ENCODE measurements at places on chromosomes 2 and 18.

- DNase-seq: no peak
These were observed 153.6 kb downstream of the HRH4 start for GRCh38 chr18:24613896-24614640.

DNA sequence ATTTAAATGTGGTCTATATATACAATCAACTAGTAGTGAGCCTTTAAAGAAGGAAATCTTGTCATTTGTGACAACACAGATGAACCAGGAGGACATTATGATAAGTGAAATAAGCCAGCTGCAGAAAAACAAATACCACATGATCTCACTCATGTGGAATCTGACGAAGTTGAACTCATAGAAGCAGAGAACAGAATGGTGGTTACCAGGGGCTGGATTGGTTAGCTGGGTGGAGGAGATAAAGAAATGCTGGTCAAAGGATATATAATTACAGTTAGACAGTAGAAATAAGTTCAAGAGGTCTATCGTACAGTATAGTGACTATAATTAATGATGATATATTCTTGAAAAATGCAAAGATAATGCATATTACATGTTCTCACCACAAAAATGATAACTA lies 267.9 kb downstream of the FBXO15 start:
- DNase-seq: no peak

GRCh38 chr2:240989451-240990265 lies 8.8 kb upstream of the SNED1 start:
- no peak for DNase-seq

GRCh38 chr2:38125842-38126241 lies 49.9 kb upstream of the CYP1B1 start:
- DNase-seq: no peak

GRCh38 chr2:232920055-232920454 lies 50.0 kb downstream of the SNORC start:
- DNase-seq: no peak

GRCh38 chr2:46229134-46230063 lies 67.8 kb upstream of the EPAS1 start:
- no peak for DNase-seq

DNA sequence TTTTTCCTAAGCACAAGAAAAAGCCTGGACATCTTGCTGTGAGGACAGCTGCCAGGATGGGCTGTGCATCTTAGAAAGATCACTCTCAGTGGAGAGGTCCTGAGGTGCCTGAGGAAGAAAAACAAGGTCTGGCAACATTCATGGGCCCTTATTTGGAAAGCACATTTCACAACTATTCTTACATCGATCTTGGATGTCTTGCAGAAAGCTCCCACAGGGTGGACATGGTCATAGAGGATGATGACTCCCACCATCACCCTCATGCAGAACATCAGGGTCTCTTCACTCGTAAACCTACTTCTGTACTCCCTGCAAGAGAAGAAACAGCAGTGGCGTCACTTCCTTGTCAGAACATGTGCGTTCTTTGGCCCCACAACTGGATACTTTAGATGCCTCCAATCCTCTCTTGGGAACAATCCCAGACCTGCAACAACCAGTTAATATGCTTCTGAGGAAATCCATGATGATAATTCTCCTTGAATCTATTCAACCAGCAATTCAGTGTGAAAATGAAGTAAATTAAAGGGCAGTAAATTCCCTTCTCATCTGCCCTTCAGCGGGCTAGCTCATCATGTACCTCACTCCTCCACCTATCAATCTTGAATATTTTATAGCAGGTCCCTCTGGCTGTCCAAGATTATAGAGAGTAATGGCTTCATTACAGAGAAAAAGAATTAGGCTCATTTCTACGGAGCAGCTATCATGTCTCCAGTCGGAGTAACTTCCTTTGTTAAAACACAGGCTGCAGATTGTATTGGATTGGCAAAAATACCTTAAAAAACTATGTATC lies 106.2 kb downstream of the CYRIA start:
- no peak for DNase-seq

DNA sequence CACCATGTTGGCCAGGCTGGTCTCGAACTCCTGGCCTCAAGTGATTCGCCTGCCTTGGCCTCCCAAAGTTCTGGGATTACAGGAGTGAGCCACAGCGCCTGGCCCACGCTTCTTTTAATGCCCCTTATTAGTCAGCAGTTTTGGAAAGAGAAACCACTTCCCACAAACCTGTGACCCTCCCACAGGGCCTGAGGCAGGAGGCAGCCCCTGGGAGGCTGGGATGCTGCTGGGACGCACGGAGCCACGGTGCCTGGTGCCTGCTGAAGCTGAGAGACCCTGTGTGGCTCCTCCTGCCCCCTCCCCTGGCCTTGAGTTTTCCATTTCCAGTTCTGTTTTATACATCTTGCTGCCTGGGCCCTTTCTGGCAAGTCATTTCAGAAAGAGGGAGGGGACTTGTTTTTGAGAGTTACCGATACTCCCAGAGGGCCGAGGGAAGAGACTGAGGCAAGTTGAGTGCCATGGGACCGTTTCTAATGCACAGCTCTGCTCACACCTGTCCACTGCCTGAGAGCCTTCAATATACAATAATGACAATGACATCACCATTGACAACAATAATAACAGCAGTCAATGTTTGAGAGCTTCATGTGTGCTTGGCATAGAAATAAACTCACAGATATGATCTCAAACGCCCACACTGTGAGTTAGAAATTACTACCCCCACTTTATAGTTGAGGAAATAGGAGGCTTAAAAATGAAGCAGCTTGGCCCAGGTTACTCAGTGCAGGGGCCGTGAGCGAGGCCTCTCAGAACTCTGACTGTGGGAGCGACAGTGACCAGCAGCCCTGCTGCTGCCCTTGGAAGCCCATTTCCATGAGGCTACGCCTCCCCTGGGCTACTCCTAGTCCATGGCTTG lies 78.1 kb upstream of the YWHAQ start:
- DNase-seq: no peak

- no peak for DNase-seq
These were observed 146.3 kb downstream of the MAP2 start for GRCh38 chr2:209570194-209570593.

DNA sequence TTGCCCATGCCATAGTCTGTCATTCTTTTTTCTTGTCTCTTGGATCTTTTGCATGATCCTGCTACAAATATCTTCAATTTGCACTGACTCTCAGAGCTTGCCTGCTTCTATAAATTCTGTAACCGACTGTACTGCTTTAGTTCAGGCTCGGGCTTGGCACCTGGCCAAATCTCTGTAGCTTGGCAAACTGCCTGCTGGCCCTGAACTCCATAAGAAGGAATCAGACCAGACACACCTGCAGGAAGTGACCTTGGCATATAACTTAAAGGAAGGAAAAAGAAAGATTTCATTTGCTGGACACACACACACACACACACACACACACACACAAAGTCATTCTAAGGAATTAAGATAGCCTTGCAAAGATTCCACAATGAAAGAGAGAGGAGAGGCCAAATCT lies 291.2 kb upstream of the DDX18 start:
- DNase-seq: no peak

- DNase-seq: no peak
These were observed 69.4 kb downstream of the CDC42EP3 start for GRCh38 chr2:37602040-37602439.

DNA sequence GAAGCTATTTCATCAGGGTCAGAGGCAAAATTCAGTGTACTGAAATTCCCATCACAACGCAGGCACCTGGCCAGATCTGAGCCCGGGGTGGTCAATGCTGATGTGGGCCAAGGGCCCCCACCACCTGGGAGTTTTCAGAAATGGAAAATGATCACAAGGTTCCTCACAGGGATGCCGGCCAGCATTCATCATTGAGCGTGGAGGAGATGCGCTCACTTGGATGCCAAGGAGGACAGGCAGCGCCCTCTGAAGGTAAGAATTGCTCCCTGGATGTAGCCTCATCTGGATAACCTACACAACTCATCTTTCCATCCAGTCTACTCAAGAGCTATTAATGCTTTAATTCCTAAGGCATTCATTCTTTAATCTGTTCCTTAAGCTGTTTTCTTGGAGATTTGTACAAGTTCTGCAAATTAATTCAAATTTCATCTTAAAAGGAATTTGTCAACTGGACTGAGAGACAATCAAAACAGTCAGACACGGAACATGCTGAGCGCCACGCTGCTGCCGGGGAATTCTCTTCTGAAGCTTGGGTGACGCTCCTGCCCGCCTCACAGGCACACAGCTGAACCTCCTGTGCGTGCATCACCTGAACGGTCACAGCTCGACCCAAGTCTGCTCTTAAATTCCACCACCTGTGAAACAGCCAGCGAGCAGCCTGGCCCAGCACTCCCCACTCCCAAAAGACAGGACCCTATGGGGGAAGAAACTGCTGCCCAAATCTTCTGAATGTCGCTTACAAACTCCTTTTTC lies 206.7 kb downstream of the HDAC4 start:
- DNase-seq: peak; percentile 77

DNA sequence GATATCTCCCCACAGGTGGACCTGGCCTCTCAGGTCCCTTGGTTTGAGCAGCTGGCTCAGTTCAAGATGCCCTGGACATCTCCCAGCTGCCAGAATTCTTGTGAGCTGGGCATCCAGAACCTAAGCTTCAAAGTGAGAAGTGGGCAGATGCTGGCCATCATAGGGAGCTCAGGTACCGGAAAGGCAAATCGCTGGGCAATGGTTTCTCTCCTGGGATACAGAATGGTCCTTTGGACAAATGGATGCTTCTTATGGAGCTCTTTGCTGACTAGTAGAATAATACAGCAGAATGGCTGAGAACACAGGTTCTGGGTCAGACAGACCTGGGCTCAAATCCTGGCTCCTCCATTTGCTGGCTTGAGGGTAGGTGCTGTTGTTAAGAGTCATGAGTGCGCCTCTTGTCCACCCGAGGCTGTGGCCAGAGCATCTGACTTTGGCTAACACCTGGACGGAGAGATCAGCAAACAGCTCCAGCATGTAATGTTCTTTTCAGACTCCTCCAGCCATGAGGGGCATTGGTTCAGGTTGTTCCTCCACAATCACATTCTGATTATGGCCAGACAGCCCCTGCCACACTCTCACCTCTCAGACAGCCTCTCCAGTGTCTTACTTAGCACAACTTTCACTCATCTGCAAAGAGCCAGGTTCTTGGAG lies 7.5 kb downstream of the ABCG8 start:
- DNase-seq: no peak

DNA sequence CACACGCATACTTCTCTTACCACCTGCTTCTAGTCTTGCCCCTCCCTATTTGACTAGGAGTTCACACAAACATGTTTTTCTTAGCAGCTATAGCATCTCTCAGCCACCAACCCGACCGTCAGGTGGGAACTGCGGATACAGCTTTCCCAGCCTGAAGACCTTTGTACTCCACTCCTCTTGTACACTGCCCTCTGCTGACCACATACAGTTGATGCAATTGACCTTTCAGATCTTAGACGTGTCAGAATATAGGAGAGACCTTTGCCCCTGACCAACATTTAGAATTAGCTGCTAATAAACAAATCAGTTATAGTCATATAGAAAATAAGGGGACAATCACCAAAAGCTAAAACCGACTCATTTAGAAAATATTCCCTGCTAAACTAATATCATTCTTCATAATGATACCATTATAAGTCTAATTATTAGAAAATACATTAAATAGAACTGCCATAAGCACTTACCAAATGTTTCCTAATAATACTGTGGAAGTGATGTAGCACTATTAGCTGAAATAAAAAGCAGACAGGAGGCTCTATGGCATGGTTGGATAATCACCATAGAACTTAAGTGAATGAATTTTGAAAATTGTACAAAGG lies 208.4 kb downstream of the RAD51AP2 start:
- DNase-seq: peak; percentile 63

GRCh38 chr2:119208791-119209203 lies 14.8 kb upstream of the STEAP3 start:
- no peak for DNase-seq

DNA sequence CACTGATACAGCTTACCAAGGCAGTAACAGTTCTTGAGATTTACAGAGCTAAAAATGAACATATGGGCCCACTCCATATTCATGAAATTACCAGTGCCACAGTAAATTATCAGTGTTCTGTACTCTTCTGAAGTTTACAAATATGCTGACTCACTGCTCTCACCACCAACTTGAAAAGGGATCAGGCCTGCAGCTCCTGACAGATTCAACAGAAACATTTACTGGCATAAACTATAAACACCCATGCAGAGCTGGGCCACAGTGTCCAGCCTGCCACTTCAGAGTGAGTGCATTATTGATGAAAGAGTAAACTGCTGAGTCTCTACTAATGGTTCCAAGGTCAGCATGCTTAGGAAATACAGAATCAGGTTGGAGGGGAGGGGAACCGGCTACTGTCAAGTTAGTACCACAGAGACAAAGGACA lies 83.1 kb downstream of the FARSB start:
- peak; percentile 28 for DNase-seq

GRCh38 chr2:26463244-26464192 lies 14.4 kb downstream of the OTOF start:
- no peak for DNase-seq

DNA sequence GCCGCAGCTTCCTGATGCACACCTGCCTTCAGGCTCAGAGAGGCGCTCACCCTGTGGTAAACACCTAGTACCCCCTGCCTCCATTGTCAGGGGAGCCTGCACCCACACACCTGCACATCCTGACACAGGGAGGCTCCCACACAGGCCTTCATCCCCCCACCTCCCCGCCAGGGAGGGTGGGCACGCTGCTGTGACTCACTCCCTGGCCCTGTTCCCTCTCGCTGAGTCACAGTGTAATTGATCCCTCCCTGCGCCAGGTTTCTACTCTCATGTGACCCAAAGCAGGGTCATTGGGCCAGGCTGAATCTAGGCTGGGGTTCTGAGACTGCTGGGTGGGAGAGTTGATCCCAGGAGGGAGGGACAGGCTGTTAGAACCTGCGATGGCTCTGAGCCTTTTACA lies 8.5 kb upstream of the CELF4 start:
- DNase-seq: no peak

- DNase-seq: no peak
These were observed 50.8 kb downstream of the ATOH8 start for GRCh38 chr2:85804583-85804982.

- DNase-seq: no peak
These were observed 5.2 kb downstream of the RETREG2 start for GRCh38 chr2:219183151-219183772.

- DNase-seq: no peak
These were observed 260.6 kb downstream of the TWIST2 start for GRCh38 chr2:239108459-239108858.

DNA sequence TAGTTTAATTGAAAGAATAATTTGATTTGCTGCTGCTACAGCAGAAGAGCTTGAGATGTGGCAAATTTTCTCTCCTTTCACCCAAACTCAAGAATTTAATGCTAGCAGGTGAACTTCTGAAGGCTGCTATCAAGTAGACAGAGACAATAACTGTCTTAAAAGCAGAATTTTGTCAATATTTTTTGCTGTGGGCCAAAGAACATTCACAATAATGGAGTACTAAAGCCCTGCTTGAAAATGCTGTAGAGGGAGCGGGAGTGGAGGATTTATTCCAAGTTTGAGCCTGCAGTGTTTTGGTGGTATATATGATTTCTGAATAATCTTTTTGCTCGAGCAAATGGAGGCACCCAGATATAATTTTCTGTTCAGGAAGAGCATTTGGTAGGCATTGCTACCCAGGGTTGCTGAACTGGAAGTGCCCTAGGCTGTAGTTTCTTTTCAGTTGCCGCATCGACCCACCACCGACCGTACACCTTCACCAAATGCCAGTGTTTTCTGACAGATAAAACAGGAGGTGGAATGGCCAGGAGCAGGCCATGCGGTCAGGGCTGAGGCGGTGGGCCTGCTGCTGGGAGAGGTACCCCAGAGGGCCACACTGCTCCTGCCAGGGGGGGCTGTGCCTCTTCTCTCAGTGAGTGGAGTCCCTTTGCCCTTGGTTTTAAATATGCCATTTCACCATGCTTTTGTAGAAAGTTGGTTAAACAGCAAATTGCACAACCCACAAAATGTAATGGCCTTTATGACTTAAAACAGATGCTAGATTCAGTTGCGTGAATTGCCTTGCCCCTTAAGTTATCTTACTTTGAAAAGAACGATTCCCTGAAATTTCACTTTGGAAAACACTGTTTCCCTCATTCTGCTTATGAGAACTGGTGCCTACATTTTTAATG lies 36.4 kb downstream of the TSHZ1 start:
- no peak for DNase-seq
